ENCODE measurements at places on chromosomes 11 and 22.

DNA sequence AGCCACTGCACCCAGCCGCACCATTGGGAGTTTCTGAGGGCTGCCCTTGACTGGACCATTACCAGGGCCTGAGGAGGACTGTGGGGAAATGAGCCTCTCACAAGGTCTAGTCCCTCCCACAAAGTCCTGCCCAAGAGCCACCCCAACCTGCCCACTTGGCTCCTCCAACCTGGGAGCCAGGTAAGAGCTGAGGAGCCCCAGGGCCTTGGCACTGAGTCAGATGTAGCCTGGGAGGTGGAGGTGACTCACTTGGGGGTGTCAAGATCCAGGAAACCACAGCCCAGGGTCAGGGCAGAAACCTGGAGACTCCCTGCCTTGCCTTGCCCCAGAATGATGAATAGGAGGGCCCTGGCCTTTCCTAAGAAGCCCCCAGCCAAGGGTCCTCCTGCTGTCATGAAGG lies 25.8 kb upstream of the P2RY2 start:
- no peak for DNase-seq

- DNase-seq, result no peak
Measured at GRCh38 chr11:28054821-28055220, 53.1 kb downstream of the KIF18A start.

GRCh38 chr22:20061481-20061861 lies 18.6 kb upstream of the DGCR8 start:
- DNase-seq, result no peak

- peak; percentile 70 for DNase-seq
Measured at GRCh38 chr22:42856179-42856864, 751 bp downstream of the ARFGAP3 start.

- DNase-seq, result no peak
Measured at GRCh38 chr11:59336176-59336575, 22.5 kb upstream of the OR5AN1 start.

- no peak for DNase-seq
Measured at GRCh38 chr11:75204012-75204674, 36.4 kb upstream of the TPBGL start.

DNA sequence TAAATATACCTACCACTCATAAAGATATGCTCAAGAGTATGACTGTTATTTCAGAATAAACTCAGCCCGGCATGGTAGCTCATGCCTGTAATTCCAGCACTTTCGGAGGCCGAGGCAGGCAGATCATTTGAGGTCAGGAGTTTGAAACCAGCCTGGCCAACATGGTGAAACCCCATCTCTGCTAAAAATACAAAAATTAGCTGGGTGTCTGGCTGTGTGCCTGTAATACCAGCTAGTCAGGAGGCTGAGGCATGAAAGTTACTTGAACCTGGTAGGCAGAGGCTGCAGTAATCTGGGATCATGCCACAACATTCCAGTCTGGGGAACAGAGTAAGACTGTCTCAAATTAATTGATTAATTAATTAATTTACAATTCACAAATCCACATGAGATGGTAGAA lies 208.2 kb upstream of the PDGFD start:
- no peak for DNase-seq

DNA sequence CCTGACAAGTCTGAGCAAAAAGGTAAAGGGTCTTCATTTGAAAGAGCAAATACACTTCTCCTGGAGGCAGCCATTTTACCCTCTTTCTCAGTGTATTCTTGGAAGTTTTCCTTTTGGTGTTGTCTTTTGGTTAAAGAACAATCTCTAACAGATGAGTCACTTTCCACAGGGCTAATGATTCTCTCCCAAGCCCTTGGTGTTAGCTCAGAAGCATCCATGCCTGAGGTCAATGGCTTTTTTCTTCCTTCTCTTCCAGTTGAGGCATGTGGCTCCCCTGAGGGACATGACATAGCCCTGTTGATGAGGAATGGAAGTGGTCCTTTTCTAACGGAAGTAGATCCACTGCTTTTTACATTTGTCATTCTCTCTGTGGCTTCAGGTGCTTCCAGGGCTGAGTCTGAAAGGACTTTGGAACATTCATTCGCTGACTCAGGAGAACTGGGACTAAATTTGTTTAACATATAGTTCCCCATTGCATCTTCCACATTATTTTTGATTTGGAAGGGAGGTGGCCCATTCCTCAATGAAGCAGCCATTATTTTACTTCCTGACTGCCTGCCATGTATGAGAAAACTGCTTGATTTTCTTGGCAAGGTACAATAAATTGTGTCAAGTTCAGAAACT lies 13.8 kb upstream of the POGLUT3 start:
- DNase-seq, result no peak

DNA sequence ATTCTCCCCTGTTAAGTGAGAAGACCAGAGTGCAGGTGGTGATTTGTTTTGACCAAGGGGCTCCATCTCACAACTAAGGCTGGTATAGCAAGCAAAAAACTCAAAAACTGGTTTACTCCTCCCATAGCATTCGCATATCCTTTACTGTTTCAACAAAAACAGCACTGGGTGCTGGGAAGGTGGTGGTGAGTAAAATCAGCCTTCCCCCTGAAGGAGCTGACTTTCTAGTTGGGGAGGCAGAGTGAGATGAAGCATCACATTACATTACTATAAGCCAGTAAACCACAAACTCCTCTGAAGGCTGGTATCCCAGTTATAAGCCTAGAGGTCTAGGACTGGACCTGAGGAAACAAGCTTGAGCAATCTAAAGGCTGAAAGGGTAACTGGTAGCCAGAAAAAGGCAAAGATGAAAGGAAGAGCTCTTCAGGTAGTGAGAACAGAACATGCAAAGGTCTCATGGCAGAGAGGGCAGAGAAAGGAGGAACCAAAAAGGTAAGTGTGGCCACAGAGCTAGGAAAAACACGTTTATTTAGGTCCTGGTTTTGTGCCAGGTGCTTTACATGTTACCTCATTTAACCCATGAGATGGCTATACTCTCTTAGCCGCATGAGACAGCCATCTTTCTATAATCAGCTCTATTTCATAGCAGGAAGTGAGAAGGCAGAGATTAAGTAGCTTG lies 22.3 kb downstream of the TMEM123 start:
- no peak for DNase-seq

GRCh38 chr11:86483940-86484794 lies 109.5 kb downstream of the CCDC81 start:
- no peak for DNase-seq

- no peak for DNase-seq
Measured at GRCh38 chr22:35191412-35191811, 65.9 kb upstream of the HMGXB4 start.

GRCh38 chr22:32708830-32709229 lies 92.7 kb upstream of the TIMP3 start:
- DNase-seq, result no peak

DNA sequence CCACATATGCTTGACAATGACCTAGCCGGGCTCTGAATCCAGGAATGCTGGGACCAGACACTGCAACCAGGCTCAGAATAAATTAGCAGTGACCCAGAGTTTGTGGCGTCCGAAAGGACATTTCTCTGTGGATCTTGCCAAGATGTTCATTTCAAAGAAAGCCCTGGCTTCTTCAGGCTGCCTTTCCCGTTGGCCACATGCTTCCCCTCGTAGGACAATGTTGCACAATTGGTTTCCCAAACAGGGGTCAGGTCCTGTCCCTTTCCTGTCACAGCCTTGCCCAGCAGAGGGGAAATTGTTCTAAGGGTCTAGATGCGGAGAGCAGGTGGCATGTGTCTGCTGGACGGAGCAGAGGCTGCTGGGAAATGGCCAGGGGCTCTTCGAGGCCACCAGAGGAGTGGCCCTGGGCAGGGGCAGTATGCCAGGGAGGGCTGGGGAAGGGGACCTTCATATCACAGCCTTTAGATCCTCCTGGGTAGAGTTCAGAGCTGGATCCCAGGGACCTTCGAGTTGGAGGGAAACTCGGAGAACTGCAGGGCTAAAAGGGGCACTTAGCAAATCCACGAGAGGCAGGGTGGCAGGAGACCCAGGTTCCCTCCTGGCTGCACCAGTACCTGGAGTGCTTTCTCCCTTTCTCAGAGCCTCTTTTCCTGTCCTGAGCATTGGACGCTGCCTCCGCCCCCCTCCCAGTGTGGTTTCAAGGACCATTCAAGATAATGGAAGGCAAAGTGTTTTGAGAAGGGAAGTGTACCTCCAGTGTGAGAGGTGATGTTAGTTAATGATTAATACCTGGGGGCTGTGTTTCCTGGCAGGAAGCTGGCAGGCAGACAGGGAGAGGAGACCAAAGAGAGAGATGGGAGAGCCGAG lies 42.3 kb downstream of the C11orf96 start:
- DNase-seq, result no peak

DNA sequence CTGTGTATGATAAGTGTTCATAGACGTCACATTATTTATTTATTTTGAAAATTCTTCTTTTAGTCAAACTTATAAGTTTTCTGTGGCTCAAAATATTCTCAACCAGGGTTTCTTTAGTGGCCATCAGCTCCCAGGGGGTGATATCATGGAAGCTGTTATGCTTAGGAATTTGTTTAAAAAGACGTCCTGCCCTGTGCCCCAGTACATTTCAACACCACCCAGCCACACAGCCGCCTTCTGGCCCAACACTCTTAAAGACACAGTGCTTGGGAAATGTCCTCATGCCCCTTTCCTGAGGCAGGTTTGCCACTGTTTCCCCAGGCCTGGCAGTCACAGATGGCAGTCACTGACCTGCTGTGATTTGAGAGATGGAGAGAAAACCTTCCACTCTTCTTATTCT lies 19.9 kb downstream of the TSKU start:
- no peak for DNase-seq

- no peak for DNase-seq
Measured at GRCh38 chr11:59212744-59213631, at the start of gene MPEG1. TSS of gene MPEG1 (minus strand) at chr11:59212927. CDS start at chr11:59212865, 62 bp downstream.

DNA sequence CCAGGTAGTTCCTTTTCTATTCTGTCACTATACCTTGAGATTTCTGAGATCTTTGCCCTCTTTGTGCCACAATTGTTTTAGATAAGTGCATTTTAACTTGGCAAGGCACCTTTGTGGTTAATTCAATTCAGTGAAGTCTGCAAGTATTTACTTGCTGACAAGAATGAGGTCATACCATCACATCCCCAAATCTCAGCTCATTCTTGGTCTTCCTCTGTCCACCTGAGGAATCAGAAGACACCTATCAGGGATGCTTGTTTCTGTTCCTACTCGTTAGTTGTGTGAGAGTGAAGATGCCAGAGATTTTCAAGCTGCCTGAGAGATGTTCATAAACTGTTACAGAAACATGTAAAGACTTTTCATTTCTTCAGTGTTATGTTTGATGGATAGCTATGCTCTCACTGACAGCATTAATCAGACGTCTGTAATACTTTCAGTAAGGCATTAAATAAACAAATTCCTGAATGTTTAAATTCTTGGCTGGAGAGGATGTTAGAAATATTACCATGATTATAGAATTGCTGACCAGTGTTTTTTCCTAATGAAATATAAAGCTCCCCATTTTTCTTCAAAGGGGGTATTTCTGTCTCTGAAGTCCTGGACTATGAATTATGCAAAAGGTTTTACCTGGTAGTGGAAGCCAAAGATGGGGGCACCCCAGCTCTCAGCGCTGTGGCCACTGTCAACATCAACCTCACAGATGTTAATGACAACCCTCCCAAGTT lies 135.0 kb upstream of the MTNR1B start:
- DNase-seq, result no peak

DNA sequence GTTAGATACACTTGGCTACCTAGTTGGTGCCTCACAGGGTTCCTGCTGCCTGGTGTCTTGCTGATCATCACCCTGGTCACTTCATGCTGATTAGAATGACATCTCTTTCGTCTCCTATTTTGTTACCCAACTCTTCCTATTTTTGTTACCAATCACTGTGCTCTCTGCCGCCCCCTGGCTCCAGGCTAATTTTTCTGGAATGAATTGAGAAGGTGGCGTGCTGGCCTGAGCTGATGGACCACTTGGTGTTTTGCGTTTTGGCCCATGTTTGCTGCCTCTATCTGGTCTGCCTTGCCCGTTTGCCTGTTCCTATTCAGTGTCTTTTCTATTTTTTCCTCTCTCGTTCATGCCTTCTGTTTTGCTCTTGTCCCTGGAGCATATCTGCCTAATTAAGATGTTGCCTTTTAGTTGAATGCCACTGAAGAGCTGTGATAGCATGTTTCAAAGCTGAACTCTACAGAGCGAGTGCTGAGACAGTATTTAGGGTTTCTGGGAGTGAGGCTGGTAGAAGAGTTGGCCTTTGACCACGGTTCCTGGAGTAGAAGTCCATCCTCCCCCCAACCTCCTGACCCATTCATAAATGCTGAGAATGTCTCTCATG lies 5.9 kb upstream of the ATF4 start:
- peak; percentile 63 for DNase-seq

GRCh38 chr11:60127311-60127811 lies 38.9 kb downstream of the MS4A2 start:
- DNase-seq, result no peak

DNA sequence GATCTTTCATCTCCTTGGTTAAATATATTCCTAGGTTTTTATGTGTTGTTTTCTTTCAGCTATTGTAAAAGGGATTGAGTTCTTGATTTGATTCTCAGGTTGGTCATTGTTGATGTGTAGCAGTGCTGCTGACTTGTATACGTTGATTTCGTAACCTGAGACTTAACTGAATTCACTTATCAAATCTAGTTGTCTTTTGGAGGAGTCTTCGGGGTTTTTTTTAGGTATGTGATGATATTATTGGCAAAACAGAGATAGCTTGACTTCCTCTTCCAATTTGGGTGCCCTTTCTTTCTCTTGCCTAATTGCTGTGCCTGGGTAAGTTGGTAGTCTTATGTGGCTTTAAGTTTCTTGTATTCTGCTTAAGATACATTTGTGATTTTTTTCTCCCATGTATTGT lies 52.8 kb downstream of the CBL start:
- no peak for DNase-seq

- no peak for DNase-seq
Measured at GRCh38 chr22:45975164-45976161, 1.5 kb downstream of the WNT7B start.

DNA sequence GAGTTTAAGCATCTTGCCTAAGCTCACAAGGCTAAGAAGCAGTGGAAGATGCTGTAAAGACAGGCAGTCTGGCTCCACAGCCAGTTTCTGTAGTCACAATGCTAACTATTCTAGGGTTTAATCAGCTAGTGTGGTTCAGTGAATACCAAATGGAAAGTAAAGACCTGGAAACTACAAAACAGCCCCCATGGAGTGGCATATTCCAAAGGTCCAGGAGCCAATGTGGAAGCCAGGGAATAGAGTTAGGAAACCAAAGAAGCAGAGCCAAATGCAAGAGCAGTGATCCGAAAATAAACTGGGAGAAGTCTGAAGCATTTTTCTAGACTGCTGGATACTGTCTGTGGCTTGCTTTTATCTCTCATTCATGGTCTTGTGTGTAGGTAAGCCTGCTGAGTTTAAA lies 731.2 kb upstream of the ANO5 start:
- no peak for DNase-seq

DNA sequence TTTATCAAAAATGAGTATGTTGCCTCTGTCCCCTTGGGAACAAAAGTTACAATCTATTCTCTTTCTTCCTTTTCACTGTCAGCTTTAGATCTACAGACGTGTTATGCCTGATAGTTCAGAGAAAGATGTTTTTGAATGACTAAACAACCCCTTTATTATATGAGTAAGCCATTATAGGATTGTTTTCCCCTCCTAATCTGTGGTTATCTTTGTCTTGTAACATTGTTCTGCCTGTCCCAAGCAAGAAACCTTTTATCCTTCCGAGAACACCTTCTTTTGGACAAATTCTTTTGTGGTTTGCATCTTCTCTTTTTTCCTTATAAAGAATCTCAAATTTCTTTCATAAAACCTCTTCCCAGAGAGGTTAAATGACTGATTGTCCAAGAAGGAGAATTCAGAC lies 208.4 kb downstream of the DDX10 start:
- DNase-seq, result no peak

Measured in activated CD4-positive, alpha-beta memory T cell treated with anti-CD3 and anti-CD28 coated beads, Interleukin-2, amount 10 ng/mL, durations not matched to agents 7 days and 5 days (primary cell).